ENCODE measurements at places on chromosomes 12 and 14.

DNA sequence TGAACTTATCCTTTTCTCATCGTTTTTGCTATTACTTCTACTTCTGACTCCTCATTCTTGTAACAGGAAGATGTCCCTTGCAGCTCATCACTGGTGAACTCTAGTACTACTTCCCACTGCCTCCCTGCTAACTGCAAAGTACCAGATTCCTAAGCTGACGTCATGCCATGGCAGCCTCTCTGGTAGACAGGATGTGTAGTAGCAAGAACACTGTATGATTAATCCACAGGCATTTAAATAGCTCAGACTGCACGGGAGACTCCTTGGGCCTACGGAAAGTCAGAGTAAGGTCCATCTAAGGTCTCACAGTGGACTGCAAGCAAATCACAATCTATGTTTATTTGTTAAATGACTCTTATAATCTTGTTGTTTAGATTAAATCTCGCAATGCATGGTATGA, 43.5 kb downstream of the DNAI7 start:
- peak; percentile 50 for DNase-seq

GRCh38 chr14:93276031-93276716, 56.7 kb downstream of the BTBD7 start:
- DNase-seq, result no peak

- no peak for DNase-seq
Observed at GRCh38 chr12:31312431-31312830, 13.5 kb downstream of the SINHCAF start.

- DNase-seq, result no peak
Observed at GRCh38 chr12:87812681-87813080, 216.5 kb downstream of the C12orf50 start.

DNA sequence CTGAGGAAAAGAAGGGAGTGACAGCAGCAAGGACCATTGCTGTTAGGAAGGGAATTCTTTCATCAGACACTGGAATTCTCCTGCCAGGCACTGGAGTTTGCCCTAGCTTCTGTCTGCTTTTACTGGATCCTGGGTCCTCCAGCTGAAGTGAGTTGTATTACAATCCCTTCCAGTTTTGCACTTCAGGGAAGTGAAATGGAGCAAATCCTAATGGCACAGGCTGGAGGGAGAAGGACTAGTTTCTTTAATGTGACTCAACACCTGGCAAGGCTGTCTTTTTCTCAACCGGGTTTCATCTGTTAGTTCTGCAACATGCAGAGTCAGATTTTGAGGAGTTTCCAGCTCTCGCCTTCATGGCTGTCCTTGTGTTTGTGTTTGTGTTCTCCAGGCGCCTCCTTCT, 45.8 kb downstream of the ETV6 start:
- DNase-seq, result no peak

GRCh38 chr14:47595552-47595951, 79.9 kb downstream of the MDGA2 start:
- DNase-seq, result no peak

DNA sequence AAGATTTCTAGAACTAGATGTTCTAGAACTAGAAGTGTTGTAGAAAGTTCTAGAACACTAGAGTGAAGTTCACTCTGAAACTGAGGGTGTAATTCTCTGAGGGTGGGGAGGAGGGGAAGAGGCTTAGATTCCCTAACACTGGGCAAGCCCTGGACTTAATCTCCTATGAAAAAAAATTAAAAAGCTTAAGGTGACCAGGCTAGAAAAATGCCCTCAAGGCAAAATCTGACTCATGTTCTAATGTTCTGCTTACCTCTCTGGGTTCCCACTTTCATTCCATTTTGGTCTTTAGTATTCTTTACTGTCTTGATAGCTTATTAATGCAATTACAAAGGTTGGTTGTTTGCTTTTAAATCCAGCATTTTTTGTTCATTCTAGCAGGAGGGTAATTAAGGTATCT, 101.5 kb downstream of the KICS2 start:
- DNase-seq, result no peak

DNA sequence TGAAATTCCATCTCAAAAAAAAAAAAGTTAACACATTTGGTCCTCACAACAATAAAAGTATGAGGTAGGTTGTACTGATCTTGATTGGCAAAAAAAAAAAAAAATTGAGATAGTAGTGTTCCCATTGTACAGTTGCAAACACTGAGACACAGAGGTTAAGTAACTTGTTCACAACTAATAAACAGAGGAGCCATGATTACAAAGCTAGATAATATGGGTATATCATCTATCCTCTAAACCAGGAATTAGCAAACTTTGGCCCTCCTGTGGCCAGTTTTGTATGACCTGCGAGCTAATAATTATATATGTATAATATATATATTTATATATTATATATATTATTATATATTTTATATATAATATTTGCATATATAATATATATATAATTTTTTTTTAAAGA, 2.3 kb upstream of the PSME1 start:
- no peak for DNase-seq

DNA sequence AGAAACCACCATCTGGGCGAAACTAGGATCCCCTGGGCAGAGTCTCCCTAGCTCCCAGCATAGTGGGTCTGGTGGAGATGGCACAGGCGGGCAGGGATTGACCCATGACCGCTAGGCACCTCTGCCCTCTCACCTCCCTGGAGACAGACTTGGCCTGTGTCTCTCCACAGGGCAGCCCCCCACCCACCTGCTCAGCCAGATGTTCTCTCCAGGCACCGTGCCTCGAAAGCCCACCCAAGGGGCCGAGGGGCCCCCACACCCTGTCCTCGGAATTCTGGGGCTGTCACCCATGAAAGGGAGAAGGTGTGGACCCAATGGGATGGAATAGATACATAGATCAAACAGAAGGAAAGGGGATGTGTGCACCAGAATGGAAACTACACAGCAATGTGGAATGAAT, 229.1 kb upstream of the RTL1 start:
- no peak for DNase-seq

Data from H9 (cell line).